Glomerular endothelial cell (primary cell): ENCODE measurements at places on chromosomes 3 and 15. TPM values are rescaled to one million over a fixed set of nuclear protein-coding genes. Genes with fewer than 3 reads are reported as not detected.

DNA sequence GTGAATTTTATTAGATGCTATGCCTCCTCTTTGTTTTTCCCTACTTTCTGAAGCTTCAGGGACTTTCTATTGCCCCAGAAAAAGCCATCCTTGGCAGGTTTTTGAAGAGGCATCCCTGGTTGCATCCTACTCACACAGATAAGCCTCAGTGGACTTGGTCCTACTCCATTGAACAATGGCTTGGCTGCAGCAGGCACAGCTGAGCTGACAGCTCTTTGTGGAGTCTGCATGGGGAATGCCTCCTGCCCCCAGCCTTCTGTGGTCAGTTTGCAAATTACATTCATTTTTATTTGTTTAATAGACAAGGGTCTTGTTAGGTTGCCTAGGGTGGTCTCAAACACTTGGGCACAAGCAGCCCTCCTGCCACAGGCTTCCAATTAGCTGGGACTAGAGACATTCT is 69.7 kb downstream of the NPAP1 start:
- DNase-seq: no peak

The ACSBG1 gene
- under 0.01 TPM in 1 of 2 replicates, not detected in the other for total RNA-seq

The PTPN9 gene
- 23.2 and 28.8 TPM in 2 replicates for total RNA-seq

The TF gene
- 0.12 and 0.15 TPM in 2 replicates for total RNA-seq

- no peak for DNase-seq
These were observed 25.1 kb downstream of the SMAD3 start for GRCh38 chr15:67090297-67091070.

The GPD1L gene
- 8.3 and 9.2 TPM in 2 replicates for total RNA-seq

DNA sequence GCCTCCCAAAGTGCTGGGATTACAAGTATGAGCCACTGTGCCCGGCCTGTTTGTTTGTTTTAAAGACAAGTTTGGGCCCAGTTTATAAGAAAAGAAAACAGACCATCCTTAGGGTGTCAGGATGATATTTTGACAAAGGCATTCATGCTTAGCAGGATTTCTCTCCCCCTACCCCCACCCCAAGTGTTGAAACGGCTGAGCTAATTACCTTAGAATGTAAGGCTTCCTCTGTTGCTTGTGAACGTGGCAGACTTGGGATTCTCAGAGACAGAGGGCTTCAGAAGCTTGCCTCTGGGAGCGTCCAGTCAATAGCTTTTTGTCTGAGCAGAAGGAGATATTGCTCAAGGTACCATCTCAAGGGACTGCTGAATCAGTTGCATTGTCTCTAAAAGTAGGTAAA is 24.0 kb downstream of the FLNB start:
- no peak for DNase-seq

The GOLGA6A gene
- not detected in 2 replicates for total RNA-seq

The RASGRF1 gene
- total RNA-seq: under 0.01 and 0.82 TPM in 2 replicates

GRCh38 chr15:35444557-35445204 is 101.3 kb downstream of the DPH6 start:
- DNase-seq: peak; percentile 57

DNA sequence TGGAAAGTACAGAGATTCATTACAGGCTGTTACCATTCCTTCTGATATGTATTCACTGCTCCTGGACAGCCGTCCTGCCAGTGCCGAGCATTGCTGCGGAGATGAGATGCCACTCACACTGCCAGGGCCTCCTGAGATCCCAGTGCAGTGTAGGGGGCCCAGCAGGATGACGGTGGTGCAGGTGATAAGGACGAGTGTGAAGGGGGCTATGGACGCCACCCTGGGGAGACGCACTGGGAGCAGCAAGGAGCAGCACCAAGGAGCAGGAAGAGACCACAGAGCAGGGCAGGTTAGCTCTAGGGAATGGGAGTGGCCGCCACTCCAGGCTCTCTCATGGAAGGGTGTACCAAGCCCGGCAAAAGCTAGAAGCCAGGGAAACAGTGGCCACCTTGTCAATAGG is 4.0 kb upstream of the KLF15 start:
- DNase-seq: no peak

DNA sequence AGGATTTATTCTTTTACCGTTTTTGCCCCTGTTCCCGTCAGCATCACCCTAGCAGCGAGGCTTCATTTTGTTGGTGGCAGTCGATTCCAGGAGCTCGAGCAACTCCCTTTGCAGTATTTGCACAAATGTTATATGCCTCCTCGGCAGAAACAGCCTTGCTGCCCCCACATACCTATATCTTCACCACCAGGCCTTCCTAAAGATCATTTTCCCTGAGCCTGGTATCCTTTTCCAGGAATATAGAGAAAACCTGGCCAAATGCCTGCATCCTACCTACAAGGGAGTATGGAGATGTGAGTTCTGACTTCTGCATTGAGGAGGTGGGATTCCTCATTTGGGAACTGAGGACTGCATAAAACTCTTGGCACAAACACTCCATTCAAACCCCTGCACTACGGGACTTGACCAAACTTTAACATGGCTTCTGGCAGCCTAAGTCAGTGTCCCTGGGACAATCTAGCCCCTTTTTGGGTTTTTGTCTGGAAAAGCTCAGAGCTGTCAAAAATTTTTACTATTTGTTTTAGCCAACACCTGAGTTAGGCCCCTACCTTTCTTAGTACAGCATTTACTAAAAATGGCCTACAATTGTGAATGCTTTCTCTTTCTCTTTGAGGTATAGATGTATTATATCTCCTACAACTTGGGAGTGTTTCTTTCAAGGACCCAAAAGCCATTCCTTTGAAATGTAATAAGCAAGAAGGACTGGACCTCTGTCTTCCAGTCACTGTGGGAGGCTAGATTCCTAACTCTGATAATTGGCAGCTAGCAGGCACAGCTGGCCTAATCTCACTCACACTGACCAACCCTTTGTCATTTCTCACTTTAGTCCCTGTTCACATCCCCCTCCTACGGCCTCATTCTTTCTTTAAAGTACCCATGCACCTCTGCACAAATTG is 12.1 kb upstream of the UBE2Q2 start:
- no peak for DNase-seq

DNA sequence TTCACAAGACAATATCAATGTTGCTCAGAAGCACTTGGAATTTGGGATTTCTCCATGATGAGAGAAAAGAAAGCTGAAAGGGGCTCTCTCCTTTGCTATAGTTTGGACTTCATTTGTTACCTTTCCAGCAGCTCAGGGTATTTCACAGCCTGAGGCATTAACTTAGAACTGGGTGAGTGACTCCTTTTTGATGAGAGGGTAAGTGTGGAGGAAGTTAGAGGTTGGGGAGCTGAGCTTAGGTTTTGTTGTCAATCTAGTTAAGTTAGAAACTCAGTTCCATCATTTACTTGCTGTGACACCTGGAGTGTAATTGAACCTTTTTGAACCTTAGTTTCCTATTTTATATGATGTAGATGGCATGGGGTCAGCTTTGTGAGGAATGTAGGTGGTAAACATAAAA is 359.1 kb downstream of the PDCD6IP start:
- no peak for DNase-seq

The WWTR1 gene
- total RNA-seq: 120 and 183 TPM in 2 replicates

The GOLGA8J gene
- not detected in 2 replicates for total RNA-seq
